ENCODE measurements at places on chromosomes 11 and 22. TPM values are rescaled to one million over a fixed set of nuclear protein-coding genes. Genes with fewer than 3 reads are reported as not detected.

DNA sequence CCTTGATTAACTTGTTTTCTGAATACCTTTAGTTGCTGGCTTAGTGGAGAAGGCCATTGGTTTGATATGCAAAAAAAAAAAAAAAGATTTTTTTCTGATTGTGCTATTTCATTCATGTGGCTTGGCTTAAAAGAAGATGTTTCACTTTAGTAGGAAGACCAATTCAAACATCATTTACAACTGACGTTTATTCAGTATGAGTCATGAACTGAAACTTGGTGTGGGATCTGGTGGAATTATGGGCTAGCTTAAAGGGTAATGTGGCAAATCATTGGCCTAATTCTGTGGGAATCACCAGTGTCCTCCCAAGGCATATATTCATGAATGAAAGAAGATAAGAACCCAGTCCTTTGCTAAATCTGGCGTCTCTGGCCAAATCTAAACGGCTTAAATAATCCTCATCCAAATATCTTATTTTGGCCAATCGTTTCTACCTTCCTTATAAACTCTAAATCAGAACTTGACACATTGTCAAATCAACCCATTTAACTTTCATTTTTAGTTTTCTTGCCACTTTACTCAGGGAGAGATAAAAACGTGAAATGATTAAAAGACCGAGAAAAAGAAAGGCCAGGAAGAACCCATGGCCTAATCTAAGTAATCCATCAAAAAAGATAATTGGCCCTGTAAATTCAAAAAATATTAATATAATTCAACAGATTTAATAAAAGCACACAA, 77.0 kb downstream of the DDIAS start:
- DNase-seq, result peak; percentile 59

DNA sequence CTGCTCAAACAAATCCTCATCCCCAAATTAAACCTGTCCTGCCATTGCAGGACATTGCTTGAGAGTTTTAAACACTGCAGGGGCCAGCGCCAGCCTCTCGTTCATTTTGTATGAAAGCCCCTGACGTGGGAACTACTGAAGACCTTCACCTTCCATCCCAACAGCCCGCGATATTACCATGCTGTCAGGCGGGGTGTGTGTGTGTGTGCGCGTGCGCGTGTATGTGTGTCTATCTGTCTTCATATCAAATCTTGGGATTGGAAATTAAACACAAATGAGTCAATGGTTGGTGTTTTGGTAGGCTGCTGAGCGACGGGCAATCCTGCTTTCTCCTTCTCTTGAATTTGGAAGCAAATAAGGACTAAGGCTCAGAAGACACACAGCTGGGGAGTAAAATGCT, 776.9 kb downstream of the TBC1D22A start:
- DNase-seq, result no peak

DNA sequence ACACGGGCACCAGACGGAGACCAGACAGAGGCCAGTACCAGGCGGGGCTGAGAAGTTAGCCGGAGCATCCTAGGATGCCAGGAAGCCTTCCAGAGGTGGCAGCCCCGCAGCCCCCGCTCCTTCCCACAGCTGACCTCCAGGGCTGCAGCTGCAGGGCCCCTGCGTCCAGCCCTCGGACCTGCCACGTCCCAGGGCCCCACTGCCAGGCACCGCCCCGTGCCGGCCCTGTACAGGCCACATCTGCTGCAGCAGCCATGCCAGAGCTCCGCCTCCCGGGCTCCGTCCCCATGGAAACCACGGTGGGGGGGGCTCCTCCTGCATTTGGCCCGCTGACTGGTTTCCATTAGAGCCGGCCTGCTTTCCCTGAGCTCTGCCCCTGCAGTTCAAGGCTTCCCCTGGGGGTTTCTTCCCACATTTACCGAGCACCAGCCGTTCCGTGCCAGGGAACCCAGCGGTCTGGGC, 62.5 kb upstream of the PPARA start:
- no peak for DNase-seq

- no peak for DNase-seq
These were observed 18.4 kb downstream of the BCL9L start for GRCh38 chr11:118907051-118908042.

DNA sequence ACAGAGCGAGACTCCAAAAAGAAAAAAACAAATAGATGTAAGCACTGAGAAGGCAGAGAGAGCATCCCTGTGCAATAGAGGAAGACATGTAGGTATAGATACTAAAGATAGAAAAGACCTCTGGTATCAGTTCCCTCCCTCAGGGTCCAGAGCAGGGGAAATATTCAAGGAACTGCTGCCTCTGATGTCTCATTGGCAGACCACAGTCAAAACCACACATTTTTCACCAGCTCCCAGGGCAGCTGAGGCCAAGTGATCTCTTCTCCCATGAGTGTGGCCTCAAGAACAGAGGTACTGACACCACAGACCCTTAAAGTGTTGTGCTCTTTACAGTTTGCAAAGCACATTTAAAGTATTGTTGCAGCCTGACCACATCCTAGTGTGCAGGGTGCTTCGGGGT, 288.5 kb downstream of the NTM start:
- DNase-seq, result no peak

DNA sequence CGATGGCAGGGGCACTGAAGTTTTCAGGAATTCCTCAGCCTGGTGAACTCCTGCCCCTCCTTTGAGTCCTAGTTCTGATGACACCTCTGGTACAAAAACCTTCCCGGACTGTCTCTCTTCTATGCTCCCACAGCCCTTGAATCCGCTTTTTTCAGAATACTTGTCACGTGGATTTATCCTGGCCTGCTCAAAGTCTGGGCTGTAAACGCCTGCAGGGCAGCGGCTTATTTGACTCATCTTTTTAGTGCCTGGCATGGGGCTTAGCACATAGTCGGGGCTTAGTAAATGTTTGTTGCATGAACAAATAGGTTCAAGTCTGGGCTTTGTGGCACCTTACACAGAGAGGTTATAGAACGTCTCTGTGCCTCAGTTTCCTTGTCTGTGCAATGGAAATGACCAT, 13.4 kb upstream of the KCNJ11 start:
- no peak for DNase-seq

DNA sequence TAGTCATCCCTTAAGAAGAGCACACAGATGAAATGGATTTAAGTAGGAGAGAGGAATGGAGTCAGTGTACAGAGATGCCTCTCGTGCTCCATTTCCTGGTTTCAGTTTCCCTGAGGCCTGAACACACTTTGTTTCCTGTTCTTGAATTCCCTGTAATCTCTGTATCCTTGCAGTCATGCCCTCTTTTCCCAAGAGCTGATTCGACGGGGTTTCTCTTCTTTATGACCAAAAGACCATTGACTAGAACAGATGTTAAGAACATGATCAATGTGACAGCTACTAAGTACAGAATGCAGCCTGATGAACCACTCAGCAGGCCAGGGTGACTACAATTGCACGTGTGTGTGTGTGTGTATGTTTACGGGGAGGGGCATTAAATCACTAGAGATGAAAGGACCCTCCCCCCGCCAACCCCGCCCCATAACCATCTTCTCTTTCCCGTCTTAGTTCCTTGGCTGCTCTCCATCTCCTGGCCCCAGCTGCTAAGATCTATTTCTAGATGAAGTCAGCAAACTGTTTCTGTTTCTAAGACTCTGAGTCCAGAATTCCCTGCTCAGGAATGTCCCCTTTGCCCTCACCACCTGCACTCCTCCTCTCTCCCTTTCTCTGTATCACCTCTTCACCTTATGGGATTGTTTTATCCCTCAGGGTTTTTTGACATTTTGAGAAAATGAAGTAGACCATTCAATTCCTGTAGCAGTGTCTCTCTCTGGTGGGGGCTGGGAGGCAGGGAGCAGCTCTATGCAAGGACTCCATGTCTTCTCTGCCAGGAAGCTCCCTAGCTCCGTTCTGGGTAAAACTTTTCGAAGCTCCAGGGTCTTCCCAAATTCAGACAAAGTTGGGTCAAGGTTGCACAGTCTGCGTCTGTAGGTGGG, 26.0 kb downstream of the SLC22A6 start:
- DNase-seq, result no peak

- DNase-seq, result no peak
These were observed 111.0 kb downstream of the ST3GAL4 start for GRCh38 chr11:126466236-126467045.

Gene CSNK2A3
- 0.35 TPM for total RNA-seq

Gene CELSR1
- 85.0 TPM for total RNA-seq

Gene CFAP300
- 0.72 TPM for total RNA-seq

Gene CCDC134
- 17.8 TPM for total RNA-seq

All from epithelial cell of proximal tubule (primary cell).